ENCODE measurements at places on chromosomes 4 and X. TPM values are rescaled to one million over a fixed set of nuclear protein-coding genes. Genes with fewer than 3 reads are reported as not detected.

Gene KIF4A
- 18.0 TPM for total RNA-seq

DNA sequence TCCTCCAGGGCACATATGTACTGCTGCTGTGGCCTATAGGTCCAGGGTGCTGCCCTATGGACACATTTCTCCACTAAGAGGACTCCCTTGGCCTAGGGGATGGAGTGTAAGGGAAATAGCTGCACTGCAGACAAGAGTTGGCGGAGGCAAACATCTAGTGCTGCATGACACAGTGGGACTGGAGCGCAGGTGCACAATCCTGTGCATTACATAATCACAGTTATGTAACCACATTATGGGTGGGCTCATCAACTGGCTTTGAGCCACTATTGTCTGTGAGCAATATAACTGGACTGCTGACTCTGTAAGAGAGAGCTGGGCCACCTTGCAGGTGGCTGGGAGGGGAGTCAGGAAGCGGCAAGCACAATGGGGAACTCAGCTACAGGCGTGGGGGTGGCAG is 3.2 kb upstream of the TIGD2 start:
- no peak for DNase-seq
- H3K4me1 ChIP-seq = peaks cover 16% of the 10 kb centered on the region
- peaks cover 21% of the 10 kb centered on the region for H3K27me3 ChIP-seq
- H3K36me3 ChIP-seq = peaks cover 2% of the 10 kb centered on the region
- no peak overlapping the region for H3K27ac ChIP-seq

DNA sequence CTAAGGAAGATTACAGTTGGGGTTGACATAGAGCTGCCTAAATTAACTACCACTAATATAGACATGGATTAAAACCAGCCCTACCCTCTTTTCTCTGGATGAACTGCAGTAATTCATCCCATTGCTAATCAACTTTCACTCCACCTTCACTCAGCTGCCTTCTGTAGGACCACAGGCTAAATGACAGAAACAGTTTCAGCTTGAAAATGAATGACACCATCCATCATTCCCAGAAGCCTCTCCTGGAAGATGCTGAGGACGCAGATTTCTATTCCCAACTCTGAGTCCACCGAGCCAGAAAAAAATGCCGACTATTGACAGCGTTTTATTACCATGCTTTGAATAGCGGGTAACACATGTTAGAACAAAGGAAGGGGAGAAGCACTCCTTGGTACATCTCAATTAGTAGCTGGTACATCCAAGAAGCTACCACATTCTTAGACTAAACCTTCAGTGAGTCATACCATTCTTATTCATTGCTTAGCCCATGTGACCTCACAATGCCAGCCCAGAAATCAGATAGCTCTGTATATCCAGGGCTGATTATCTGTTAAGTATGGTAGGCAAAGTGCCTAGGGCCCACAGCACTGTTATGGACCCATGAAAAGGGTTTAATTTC is 25.3 kb downstream of the DCX start:
- H3K4me3 ChIP-seq = no peak overlapping the region
- peaks cover 45% of the 10 kb centered on the region for H3K4me1 ChIP-seq
- H3K27me3 ChIP-seq = no peaks in the 10 kb centered on the region
- no peak for DNase-seq
- H3K27ac ChIP-seq = no peak overlapping the region
- peaks cover 15% of the 10 kb centered on the region for H3K36me3 ChIP-seq

DNA sequence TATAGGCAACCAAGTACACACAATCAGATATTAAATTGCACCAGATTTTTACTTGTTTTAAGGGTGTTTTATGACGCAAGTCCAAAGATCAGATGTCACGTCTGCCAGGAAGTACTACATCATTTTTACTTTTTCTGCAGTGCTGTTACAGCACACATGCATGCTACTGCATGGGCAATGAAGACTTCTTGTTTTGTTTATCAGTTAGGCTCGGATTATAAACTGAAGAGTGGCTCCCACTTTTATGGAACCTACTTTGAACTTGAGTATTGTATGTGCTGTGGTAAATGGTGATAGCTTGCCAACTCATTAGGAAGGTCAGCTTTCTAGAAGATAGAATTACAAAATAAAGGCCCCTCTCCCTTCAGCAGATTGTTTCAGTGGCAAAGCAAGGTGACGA is 131.6 kb downstream of the CEP135 start:
- no peak for DNase-seq
- H3K36me3 ChIP-seq = peaks cover 9% of the 10 kb centered on the region
- no peak overlapping the region for H3K4me3 ChIP-seq

DNA sequence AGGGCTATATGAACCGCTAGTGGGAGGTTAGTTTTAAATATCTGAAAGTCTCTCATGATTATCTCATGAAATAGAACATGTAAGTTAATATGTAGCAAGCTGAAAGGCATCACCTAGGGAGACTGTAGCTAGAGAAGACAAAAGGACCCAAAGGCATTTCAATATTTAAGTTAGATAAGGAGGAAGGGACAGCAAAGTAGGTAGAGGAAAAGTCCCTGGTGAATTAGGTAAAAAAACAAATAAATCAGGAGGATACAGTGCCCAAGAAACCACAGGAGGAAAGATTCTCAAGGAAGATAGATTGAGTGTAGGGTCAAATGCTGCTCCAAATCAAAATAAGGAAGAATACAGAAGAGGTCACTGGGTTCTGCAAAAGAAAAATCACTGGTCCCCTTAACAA is 175.5 kb downstream of the GASK1B start:
- DNase-seq = no peak
- no peaks in the 10 kb centered on the region for H3K36me3 ChIP-seq
- H3K27ac ChIP-seq = peak overlapping the region; percentile 33
- no peak overlapping the region for H3K4me3 ChIP-seq
- H3K4me1 ChIP-seq = peaks cover 56% of the 10 kb centered on the region
- H3K27me3 ChIP-seq = no peaks in the 10 kb centered on the region

DNA sequence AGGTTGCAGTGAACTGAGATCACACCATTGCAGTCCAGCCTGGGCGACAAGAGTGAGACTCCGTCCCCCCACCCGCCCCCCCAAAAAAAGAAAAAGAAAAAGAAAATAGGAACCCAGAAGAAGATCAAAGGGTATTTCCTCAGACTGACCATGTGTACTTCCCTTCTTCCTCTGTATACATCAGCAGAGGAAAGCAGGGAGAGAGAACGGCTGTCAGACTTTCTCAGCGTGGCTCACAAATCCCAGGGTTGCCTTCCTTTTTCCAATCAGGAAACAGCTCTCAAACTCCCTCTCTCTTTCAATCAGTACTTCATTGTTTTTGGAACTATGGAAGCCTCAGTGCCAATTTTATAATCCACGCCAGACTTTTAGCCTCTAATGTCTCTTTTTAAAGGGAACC is 59.1 kb downstream of the CHRNA9 start:
- no peaks in the 10 kb centered on the region for H3K27me3 ChIP-seq
- no peak for DNase-seq
- H3K4me1 ChIP-seq = peaks cover 2% of the 10 kb centered on the region
- H3K27ac ChIP-seq = no peak overlapping the region
- no peaks in the 10 kb centered on the region for H3K36me3 ChIP-seq

- DNase-seq = no peak
- no peak overlapping the region for H3K27ac ChIP-seq
- H3K27me3 ChIP-seq = no peaks in the 10 kb centered on the region
- no peak overlapping the region for H3K4me3 ChIP-seq
- peaks cover 3% of the 10 kb centered on the region for H3K36me3 ChIP-seq
- H3K4me1 ChIP-seq = no peaks in the 10 kb centered on the region
These were observed 549.3 kb downstream of the IQCM start for GRCh38 chr4:149266301-149266700.

DNA sequence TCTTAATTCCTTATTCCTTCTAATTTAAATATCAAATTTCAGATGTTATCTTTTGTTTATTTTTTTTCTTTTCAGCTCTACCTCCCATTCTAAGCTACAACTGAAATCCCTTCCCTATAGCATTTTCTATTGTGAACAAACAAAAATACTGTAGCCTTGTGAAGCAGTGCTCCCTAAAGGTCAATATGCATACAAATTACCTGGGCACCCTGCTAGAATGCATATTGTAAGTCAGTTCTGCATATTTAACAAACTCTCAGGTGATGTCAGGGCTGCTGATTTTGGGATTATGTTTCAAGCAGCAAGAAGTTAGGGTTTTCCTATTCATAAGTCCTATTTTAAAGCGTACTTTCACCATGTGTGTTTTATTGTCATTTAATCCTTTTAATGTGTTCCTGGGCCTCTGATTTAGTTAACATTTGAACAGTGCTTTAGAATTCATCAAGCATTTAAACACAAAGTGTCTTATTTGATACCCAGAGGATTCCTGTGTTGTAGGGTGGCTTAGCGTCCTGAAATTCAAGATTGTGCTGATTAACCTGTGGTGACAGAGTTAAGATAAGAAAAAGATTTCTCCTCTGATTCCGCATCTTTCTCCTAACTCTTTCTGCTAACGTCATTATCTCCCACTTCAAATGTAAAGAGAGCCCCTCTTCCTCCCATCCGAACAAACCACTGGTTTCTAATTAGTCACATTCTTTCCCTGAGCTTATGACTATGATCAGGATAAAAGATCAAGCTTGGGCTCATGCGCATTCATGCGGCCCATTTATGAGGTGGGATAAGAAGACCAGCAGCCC is 221.3 kb downstream of the ANK2 start:
- no peaks in the 10 kb centered on the region for H3K36me3 ChIP-seq
- no peak for DNase-seq
- H3K27ac ChIP-seq = no peak overlapping the region
- H3K4me3 ChIP-seq = no peak overlapping the region
- no peaks in the 10 kb centered on the region for H3K27me3 ChIP-seq

- peaks cover 11% of the 10 kb centered on the region for H3K27me3 ChIP-seq
- no peak overlapping the region for H3K4me3 ChIP-seq
- peaks cover 4% of the 10 kb centered on the region for H3K36me3 ChIP-seq
These were observed 1.8 kb upstream of the BCORL1 start for GRCh38 chrX:129980540-129981199.

Gene SORCS2
- 2.2 TPM for total RNA-seq

GRCh38 chr4:87235020-87235671 is 14.7 kb upstream of the KLHL8 start:
- no peak for DNase-seq
- H3K27me3 ChIP-seq = peaks cover 20% of the 10 kb centered on the region
- peak overlapping the region; percentile 64 for H3K4me3 ChIP-seq
- H3K27ac ChIP-seq = no peak overlapping the region
- no peaks in the 10 kb centered on the region for H3K36me3 ChIP-seq

DNA sequence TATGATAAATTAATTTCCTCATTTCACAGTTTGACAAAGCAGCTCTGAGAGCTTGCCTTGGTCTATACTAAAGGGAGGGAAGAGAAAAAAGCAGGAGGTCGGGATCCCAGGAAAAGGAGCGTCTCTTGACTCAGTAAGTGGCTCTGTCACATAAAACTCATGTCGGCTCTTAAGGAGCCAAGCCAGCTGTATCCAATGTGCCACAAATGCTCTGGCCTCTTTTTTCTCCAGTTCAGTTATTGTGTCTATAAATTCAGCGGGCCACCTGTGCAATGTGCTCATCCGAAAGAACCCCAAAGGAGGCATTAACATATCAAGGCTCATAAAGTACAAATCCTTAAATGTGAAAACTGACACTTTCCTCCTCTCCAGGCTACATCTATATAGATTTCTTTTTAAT is 337.7 kb upstream of the FAM241A start:
- peaks cover 6% of the 10 kb centered on the region for H3K27me3 ChIP-seq
- no peak overlapping the region for H3K4me3 ChIP-seq
- peaks cover 7% of the 10 kb centered on the region for H3K4me1 ChIP-seq
- DNase-seq = no peak
- H3K27ac ChIP-seq = no peak overlapping the region

GRCh38 chr4:78788007-78788889 is 12.1 kb downstream of the BMP2K start:
- no peaks in the 10 kb centered on the region for H3K27me3 ChIP-seq
- H3K27ac ChIP-seq = no peak overlapping the region
- H3K4me1 ChIP-seq = peaks cover 6% of the 10 kb centered on the region

GRCh38 chr4:93831716-93832496 is 3.4 kb downstream of the ATOH1 start:
- H3K4me1 ChIP-seq = peaks cover 42% of the 10 kb centered on the region
- no peak overlapping the region for H3K4me3 ChIP-seq
- H3K36me3 ChIP-seq = no peaks in the 10 kb centered on the region
- no peak for DNase-seq
- peaks cover 99% of the 10 kb centered on the region for H3K27me3 ChIP-seq
- no peak overlapping the region for H3K27ac ChIP-seq

- DNase-seq = no peak
- H3K36me3 ChIP-seq = no peaks in the 10 kb centered on the region
These were observed 22.4 kb downstream of the PRRG1 start for GRCh38 chrX:37371578-37371991.

Gene SRPX2
- 0.38 TPM for total RNA-seq

DNA sequence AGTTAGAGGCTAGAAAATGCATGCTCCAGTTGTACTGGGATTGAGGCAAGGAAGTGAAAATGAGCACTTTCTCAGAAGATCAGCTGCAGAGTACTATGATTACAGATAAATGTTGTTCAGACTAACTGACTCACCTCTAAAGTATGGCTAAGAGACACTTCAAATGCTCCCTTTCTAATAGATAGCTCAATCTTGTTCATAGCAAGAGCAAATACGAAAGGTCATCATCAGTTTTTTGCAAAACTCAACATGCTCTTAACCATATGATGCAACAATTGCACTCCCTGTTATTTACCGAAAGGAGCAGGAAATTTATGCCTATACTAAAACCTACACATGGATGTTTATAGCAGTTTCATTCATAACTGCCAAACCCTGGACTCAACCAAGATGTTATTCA is 838.4 kb upstream of the INTU start:
- H3K36me3 ChIP-seq = no peaks in the 10 kb centered on the region
- no peaks in the 10 kb centered on the region for H3K27me3 ChIP-seq

GRCh38 chr4:107734120-107734519 is 14.1 kb upstream of the PAPSS1 start:
- no peak overlapping the region for H3K27ac ChIP-seq
- H3K36me3 ChIP-seq = no peaks in the 10 kb centered on the region
- no peak overlapping the region for H3K4me3 ChIP-seq
- peaks cover 11% of the 10 kb centered on the region for H3K4me1 ChIP-seq
- DNase-seq = no peak

All from progenitor cell of endocrine pancreas (in vitro differentiated cells).